Panc1 (cell line): ENCODE measurements at places on chromosomes 1 and 21. TPM values are rescaled to one million over a fixed set of nuclear protein-coding genes. Genes with fewer than 3 reads are reported as not detected.

DNA sequence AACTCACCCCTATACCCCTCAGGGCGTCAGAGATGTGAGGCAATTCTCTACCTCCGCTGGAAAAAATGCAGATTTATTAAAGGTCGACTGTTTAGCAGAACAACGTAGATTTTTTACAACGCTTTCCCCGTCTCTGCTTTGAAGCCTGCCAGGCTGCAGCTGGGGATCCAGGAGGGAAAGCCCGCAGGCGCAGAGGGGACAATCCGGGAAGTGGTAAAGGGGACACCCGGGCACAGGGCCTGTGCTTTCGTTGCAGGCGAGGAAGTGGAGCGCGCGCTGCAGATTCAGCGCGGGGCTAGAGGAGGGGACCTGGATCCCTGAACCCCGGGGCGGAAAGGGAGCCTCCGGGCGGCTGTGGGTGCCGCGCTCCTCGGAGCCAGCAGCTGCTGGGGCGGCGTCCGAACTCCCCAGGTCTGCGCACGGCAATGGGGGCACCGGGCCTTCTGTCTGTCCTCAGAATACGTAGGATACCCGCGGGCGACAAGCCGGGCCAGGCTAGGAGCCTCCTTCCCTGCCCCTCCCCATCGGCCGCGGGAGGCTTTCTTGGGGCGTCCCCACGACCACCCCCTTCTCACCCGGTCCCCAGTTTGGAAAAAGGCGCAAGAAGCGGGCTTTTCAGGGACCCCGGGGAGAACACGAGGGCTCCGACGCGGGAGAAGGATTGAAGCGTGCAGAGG lies 5.5 kb downstream of the SIM2 start:
- H3K4me3 ChIP-seq: no peak overlapping the region
- peaks cover 12% of the 10 kb centered on the region for H3K4me1 ChIP-seq
- H3K27me3 ChIP-seq: no peaks in the 10 kb centered on the region
- DNase-seq: no peak
- no peaks in the 10 kb centered on the region; the same call in 1 of the 2 replicates for H3K36me3 ChIP-seq
- H3K27ac ChIP-seq: no peak overlapping the region

- no peaks in the 10 kb centered on the region for H3K27me3 ChIP-seq
- H3K36me3 ChIP-seq: no peaks in the 10 kb centered on the region
- no peak for DNase-seq
- no peaks in the 10 kb centered on the region for H3K4me1 ChIP-seq
- H3K4me3 ChIP-seq: no peak overlapping the region
- no peak overlapping the region for H3K27ac ChIP-seq
These were observed 22.9 kb downstream of the PRXL2B start for GRCh38 chr1:2609319-2610035.

The VHLL gene
- 0.28 TPM for total RNA-seq

The PCAT6 gene
- total RNA-seq: 2.2 TPM

The LAMC2 gene
- 8.3 TPM for total RNA-seq

The RIPPLY3 gene
- total RNA-seq: 1.2 TPM

The S100PBP gene
- 55.4 TPM for total RNA-seq
